ENCODE measurements at places on chromosomes 4 and X.

DNA sequence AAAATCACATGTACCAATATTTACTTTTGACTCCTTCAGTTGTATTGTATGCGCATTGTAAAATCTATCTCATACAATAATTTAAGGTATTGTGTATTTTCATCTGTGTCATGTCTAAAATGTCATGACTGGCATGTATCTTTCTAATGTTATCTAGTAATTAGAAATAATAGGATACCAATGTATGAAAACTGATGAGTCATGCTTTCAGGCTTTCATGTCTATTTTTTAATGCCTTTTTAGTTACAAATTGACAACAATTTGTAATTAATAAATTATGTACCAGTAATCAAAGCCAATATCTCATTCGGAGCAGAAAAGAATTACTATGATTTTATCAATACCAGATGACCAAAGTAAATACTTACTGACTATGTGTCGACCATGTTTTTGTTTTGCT lies 107.7 kb downstream of the GALNTL6 start:
- no peak for DNase-seq

DNA sequence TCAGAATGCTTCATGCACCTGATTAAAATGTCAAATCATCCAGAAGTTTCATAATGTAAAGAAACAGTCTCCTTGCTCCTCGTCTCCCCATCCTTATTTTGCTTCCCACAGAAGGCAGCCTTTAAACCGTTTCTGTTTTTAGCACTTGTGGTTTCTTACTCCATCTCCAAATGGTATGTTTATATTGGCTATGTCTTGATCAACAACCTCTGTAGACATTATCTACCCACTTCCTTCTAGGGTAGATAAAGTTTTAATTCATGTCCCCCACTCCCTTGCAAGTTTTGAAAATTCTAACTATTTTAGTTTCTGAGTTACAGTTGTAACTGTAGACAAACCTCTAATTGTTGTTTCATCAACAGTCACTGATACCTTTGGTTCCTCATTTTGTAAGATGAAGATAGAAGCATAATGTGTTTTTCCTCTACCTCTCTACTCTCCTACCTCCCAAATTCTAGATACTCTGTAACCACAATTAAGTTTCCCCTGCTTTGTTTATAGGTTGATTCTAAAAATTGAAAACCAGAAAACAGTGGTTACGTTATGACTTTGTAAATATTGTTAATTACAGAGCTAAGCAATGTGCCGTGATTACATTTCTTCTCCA lies 291.7 kb upstream of the GATB start:
- no peak for DNase-seq

GRCh38 chr4:74105656-74106280 lies 6.8 kb upstream of the CXCL2 start:
- no peak for DNase-seq

- DNase-seq = no peak
Observed at GRCh38 chrX:6917666-6918065, 229.8 kb upstream of the STS start.

GRCh38 chr4:15077969-15078368 lies 75.7 kb downstream of the CPEB2 start:
- no peak for DNase-seq

- DNase-seq = no peak
Observed at GRCh38 chrX:116490104-116490503, 27.3 kb upstream of the CT83 start.

DNA sequence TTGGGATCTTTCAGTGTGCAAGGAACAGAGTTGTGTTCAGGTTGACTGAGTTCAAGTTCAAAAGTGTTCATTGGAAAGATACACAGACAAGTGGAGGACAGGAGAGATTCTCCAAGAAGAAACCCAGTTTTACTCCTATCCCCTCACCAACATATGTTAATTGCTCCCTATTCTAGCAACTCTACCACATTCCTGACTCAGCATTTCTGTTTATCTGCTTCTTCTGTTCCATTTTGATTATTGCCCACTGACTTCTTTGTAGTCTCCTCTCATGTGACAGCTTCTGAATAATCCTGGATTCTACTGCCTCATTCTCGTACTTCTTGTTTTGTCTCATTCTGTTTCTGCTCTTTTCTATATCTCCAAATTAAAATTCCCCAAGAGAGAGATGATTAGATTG lies 15.8 kb upstream of the SPANXC start:
- no peak for DNase-seq
